Upper lobe of right lung (tissue), 1 donor: ENCODE measurements at places on chromosomes 5 and 9. TPM values are rescaled to one million over a fixed set of nuclear protein-coding genes. Genes with fewer than 3 reads are reported as not detected.

DNA sequence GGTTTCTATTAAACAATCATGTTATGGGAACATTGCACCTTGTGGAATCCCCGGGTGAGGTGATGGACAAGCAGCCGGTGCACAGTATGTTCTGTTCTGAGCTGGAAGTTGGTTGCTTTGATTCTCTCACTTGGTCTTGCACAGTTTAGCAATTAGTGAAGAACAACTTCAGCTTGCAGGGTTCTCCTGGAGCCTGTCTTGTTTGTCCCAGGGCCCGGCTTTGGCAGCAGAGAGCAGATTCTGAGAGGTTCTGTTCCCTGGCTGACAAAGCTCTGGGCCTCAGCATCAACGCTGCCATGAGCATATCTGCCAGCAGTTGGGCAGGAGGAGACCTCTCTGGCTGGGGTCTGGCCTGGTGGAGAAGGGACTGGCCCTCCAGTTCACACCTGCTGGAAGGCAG, 16.9 kb downstream of the GADD45G start:
- no peak for DNase-seq

- no peak for DNase-seq
These were observed 272.4 kb downstream of the SLF1 start for GRCh38 chr5:94890907-94891306.

DNA sequence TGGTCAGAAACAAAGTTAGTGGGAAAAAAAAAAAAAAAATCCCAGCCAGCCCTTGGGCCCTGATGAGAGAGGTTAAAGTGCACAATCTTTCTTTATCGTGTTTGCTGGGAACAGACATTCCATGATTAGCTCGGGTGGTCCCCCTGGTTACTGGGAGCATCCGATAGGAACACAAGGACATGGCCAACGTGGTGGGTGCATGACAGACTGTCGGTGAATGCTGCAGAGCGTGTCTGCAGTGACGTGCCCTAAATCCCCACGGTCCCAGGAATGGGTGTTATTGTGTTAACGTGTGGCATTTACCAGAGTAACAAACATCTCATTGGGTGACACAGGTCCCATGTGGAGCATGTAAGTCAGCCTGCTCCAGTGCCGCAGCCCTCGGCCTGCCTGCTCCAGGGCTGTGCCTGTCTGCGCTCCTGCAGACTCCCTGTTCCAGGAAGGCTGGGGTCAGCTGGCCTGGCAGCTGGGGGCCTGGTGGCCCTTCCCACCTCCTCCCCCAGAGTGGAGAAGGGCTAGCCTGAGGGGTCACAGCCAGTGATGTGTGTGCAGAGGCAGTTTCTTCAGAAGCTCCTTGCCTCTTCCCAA, 34.3 kb upstream of the TBC1D2 start:
- DNase-seq: no peak

- DNase-seq: peak; percentile 86
These were observed 1.2 kb downstream of the LOX start for GRCh38 chr5:122076669-122077365.

Gene ANKRD18A
- 1.0 TPM for total RNA-seq

DNA sequence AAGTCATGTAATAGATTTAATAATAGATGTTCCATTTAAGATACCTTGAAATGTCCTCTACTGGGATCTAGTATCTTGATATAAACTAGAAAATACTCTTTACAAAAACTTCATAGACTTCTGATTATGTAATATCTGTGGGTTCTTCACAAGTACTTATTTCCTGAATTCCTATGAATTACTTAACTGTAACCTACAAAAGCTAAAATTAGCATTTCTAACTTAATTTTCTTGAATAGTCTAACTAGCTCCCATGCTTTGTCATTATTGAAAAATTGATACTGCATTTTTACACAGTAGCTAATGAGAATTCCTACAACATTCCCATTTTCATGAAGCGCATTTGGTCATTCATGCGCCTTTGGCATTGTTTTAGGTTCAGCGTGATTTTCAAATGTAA, 1828.2 kb downstream of the MAT2B start:
- no peak for DNase-seq

- DNase-seq: no peak
These were observed 214.0 kb downstream of the MAST4 start for GRCh38 chr5:66810151-66810550.

DNA sequence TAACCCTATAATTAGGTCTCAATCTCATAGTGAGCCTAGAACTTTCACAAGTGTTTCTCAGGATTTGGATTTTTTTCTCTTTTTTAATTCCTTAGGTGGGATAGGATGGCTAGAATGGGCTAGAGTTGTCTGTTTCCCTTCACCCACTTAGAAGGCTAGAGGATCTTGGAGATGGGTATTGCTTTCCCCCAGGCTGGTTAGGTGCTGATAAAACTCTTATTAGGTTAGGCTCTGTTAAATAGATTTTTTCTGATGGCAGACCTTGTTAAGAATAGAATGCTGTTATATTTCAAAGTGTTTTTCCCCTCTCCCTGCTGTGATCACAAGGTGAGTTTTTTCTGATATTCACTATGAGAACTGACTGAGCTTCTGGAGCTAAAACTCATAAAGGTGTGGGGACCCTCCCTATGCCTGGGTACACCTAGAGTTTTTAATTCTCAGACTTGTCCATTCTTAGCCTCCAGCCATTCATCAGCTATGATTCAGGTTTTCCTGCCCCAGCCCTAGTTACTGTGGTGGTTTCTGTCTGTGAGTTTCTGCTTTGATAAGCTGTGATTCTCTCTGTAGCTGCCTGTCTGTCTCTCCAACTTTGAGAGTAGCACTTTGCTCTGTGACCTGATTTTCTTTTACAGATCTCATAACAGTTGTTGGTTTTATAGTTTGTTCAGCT, 132.4 kb downstream of the HACD4 start:
- no peak for DNase-seq

Gene CNTFR
- 2.9 TPM for total RNA-seq

DNA sequence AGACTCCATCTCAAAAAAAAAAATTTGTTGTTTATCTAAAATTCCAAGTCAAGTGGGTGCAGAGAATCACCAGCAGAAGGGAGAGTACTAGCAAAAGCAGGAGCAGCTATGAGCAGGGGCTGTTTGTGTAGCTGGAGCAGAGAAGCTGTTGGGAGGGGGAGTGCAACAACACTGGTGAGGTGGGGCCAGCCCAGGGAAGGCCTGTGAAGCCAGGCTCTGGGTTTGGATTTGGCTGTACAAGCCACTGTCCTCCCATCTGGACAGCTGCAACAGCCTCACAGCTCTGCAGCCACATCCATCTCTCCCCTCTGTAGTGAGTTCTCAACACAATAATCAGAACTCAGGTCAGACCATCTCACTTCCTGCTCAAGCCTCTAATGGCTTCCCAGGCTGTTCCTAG, 59.4 kb downstream of the TMOD1 start:
- peak; percentile 26 for DNase-seq

Gene ANP32B
- 107 TPM for total RNA-seq

GRCh38 chr9:113857875-113858274, 18.2 kb upstream of the ZNF618 start:
- no peak for DNase-seq

- DNase-seq: no peak
These were observed 29.5 kb upstream of the CCDC180 start for GRCh38 chr9:97277953-97278352.

GRCh38 chr9:20032413-20033006, 243.7 kb upstream of the SLC24A2 start:
- DNase-seq: no peak

DNA sequence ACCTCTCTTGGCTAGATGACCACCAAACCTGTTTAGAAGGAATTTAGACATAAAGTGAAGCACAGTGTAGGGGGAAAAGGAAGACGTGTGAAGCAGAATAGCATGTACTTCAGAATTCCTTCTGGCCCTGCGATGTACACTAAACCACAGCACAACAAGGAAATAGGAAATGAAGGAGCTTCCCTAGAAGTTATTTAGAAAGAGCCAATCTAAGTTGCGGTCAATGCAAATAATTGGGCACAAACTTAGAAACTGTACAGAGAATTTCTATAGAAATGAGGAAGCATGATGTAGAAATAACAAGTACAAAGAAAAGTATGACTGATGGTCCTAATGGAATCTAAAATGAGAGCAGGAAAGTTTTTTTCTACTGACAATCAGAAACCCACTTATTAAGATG, 41.5 kb downstream of the ANKRD55 start:
- no peak for DNase-seq

Gene PCA3
- not detected for total RNA-seq

DNA sequence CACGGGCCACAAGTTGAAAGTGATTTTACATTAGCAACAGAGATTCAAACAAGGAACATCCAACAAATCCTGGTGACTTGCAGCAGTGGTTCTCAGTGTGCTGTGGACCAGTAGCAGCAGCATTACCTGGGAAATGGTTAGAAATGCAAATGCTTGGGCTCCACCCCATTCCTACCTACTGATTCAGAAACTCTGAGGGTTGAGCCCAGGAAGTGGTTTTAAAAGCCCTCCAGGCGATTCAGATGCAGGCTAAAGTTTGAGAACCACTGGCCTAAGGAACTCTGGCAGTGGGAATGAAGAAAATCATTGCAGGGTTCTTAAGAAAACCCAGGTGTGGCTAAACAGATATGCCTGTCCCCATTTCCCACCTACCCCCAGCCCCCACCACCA, 398.8 kb downstream of the ENC1 start:
- no peak for DNase-seq

GRCh38 chr5:121962347-121962670, 534 bp downstream of the SRFBP1 start:
- no peak for DNase-seq

GRCh38 chr5:65791712-65792673, 70.0 kb downstream of the NLN start:
- DNase-seq: no peak

DNA sequence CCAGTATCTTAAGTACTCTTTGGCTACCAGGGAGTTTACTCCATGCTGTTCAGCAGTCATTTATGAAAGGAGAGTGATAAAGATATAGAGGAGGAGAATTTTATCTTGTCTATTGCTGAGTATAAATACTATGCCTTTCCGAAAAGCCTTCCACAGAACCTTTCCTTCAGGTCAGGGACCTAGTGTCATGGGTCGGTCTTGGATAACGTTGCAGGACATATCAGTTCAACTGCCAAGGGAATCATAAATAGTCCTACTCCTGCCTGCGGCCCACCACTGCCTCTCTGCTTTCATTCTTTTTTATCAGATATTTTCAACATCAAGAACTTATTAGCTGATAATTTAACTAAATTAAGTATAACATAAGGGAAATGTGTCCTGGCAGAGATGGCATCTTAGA, 122.0 kb upstream of the CCDC152 start:
- DNase-seq: no peak

Gene C7
- total RNA-seq: 302 TPM

- DNase-seq: no peak
These were observed 257.9 kb downstream of the ASTN2 start for GRCh38 chr9:117156771-117157535.

GRCh38 chr5:124867137-124867704, 120.8 kb upstream of the ZNF608 start:
- DNase-seq: no peak

DNA sequence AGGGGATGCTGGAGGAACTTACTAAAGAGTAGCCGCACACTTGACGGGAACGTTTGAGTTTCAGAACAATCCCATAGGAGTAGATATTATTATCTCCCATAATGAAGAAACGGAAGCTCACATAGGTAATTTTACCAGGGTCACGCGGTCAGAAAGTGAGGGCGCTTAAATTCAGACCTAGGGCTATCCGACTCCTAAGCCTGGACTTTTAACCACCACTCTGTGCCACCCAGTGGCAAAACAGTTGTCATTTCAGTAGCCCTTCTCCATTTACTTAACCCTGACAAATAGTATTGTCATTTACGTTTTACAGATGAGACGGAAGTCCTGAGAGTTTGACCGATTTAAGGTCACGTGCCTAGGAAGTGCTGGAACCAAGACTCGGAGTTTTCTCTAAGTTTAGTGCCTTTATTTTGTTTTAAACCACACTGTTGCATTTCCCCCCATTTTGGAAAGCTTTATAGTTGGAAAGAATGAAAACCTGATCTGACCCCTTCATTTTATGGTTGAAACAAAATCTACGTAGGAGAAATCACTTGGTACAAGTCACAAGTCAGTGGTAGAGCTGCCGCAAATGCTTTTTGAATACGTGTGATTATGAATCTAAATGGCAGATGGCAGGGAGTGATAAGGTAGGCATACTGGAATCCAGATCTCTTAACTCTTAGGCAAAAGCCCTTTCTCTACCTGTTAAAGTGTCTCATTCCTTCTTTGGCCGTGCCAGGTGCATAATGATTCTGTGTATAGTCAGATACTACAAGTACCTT, 650 bp downstream of the MRRF start:
- DNase-seq: no peak

Gene SAXO1
- total RNA-seq: 0.12 TPM

GRCh38 chr5:144369006-144369405, 198.3 kb downstream of the KCTD16 start:
- DNase-seq: no peak

Gene TGFBR1
- 72.0 TPM for total RNA-seq

DNA sequence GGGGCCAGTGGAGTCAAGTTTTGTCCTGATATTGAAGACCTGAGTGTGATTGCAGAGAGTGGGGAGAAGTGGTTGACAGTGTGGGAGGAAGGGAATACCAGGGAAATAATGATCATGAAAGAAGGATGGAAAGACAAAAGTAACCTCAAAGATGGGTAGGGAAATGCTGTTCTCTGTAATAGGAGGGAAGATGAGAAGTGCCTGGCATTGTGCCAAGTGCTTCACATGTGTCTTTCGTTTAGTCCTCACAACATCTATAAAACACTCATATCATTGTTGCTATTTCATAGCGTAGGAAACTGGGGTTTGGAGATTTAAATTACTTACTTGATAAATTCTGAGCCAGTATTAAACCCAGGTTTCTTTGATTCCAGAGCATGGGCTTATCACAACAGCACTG, 472.3 kb downstream of the LRRC70 start:
- no peak for DNase-seq

Gene ENTPD8
- total RNA-seq: not detected

GRCh38 chr5:16619136-16619535, 2.3 kb upstream of the RETREG1 start:
- no peak for DNase-seq

Gene PCDHB7
- 2.8 TPM for total RNA-seq

DNA sequence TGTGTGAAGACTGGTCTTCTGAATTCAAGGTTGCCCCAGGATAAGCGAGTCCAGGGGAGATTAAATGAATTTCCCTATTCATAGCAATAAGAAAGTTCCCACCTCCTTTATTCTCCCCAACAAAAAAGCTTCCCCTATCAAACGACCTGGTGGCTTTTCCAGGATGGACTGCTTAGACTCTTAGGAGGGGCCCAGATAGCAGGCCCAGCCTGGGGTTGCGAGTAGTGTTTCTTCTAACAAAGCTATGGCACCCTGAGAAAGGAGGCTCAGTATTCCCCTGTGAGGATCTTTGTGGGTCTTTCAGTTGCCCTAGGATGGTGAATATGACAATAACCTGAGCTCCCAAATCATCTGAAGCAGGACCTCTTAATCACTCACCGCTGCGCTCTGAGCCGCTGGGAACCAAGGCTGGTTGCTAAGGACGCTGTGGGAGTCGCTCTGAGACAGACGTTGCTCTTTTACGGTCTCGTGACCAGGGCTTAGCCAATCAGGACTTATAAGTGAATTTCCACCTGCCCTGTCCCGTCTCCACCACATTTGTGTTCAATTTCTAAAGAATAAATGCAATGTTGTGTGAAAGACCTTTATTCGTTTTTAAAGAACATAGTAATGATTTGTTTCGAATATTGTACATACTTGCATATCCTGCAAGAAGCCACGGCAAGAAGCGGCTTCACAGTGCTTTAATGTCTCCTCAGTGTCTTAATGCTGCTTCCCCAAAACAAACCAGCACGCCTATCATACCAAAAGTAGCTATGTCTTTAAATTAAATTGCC, at the start of gene TMEM232:
Gene TMEM232, minus strand, starts transcription at position 423 of the 776 bp plus-strand sequence. CDS start 59,319 bp downstream, outside the sequence.
- peak; percentile 80 for DNase-seq

Gene PTGDS
- 477 TPM for total RNA-seq
